ENCODE measurements at places on chromosomes 2 and 18.
A peak's percentile ranks its signal among the peaks of the same experiment; 100 is the strongest.

- DNase-seq: no peak
Measured at GRCh38 chr18:43389163-43389562, 111.9 kb upstream of the SYT4 start.

- no peak for DNase-seq
Measured at GRCh38 chr2:41791523-41791922, 256.3 kb upstream of the PKDCC start.

DNA sequence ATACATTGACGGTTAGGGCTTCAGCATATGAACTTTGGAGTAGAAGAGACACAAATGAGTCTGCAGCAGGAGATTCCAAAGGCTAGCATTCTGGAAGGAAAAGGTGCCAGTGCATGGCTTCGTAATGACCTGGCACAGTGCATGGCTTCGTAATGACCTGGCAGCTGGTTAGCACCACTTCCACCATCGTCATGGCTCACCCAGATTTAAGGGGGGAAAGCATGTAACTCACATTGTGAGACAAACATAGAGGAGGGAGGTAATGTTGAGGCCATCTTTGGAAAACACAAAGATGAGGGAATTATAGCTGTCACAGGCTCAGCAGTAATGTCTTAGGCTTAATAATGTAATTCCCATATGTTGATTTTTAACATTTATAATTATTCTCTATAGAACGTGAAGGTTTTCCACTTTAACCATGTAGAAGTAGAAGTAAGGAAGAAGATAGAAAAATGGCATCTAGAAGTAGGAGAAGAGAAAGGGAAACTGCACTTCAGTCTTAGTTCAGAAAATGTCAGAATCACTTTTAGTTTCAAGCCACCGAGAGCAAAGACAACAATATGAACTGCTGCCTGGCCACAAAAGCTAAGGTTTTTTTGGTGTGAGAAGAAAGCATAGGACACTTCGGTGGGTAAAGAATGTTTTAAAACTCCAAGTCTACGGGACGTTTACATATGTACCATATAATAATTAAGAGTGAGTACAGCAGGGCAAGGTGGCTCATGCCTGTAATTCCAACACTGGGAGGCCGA is 6.8 kb upstream of the STK25 start:
- no peak for DNase-seq

- DNase-seq: no peak
Measured at GRCh38 chr18:29855637-29856036, 1186.9 kb downstream of the DSC3 start.

DNA sequence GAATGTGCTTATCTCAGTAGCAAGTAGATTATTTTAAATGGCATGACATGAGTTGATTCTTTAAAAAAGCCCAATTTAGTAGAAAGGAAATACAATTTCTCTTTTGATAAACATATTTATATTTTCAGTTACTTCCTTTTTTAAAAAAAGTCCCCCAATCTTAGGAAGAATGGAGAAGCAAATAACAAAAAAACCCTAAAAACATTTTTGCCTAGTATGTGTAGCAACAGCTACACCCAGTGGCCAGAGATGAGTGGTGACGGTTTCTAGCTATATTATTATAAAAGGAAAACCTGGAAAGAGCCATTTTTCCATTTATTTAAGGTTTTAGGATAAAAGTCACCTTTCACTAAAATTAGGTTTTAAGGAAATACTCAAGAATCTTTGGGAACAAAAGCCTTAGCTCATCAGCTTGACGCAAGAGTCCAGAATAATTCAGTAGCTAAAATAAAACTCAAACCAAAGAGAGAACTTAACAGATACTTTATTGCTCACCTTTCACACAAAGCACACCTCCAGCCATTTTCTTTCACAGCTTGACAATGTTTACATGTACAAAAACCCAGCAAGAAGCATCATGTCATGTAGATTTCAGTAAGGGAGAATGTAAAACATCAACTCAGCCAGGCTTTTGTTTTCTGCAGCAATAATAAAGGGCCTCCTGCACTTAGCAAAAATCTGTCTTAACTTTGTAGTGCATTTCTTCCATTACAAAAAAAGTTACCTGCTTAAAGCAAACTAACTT is 15.7 kb downstream of the FAM98A start:
- peak; percentile 25 for DNase-seq

- no peak for DNase-seq
Measured at GRCh38 chr2:241612156-241613016, 24.6 kb downstream of the THAP4 start.

DNA sequence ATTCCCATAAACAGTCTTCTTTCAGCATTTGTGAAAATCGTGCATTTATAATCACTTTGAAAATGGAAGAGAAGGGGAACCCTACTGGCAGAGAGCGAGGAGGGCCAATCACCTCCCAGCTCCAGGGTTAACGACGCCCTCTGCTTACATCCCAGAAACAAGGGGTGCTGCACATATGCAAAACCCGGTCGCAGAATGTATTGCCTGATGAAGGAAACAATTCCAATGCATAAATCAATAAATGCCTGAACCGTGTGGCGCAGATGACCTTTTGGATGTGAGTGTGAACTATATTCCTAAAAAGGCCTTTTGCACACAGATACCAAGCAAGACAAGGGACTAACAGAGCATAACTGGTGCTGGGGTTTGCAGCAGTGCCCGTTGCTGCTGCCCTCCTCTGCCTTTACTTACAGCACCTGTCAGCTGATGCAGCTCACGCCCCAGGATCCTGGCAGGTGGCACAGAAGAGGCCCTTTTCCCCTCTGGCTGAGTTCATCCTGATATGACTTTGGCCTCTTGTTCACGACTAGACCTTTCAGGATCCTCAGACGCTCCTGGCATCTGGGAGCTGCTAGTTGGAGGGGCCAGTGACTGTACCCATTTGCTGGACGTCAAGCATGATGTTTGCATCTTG is 67.8 kb downstream of the MYT1L start:
- no peak for DNase-seq

DNA sequence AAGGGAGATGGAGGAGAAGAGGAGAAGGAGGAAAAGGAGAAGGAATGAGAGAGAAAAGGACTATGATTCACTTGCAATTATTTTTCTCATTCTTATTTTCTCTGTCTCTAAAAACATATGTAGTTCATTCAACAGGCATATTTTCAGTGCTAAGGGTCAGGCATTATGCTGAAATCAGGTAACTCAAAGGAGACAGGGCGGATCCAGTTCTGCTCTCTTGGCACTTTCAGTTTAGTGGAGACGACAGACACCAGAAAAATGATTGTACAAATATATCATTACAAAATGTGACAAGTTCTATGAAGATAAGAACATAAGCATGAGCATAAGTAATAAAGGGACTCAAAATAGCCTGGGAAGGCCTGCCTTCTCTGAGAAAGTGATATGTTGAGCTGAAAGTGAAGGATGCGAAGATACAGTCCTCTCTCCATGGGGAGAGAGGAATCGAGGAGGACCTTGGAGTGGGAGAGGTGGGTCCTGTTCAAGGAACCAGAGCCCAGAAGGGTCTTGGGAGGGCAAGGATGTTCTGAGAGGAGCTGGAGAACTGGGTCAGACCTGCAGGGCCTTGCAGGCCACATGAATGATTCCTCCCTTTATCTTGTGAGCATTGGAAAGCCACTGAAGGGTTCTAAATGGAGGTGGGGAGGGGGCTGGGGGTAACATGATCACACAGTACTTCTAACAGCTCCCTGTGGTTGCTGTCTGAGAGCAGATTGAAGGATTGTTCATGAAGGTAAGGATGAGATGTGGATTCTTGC is 58.6 kb upstream of the TMEM17 start:
- no peak for DNase-seq

DNA sequence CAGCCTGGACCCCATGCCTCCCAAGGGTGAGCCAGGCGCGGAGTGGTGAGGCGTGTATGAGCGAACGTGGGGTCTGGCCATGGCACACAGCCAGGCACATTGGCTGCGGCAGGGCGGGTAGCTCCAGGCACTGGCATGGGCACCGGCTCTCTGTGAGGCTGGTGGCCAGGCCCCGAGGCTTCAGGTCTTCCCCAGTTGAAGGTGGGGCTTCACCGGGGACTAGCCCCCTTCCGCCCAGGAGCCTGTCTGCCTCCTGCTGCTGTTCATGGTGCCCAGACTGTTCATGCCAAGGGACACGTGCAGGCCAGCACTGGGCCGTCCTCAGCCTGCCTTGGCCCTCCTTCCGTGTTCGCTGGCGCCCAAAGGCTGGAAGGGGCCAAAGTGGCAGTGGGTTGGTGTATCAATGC is 26.8 kb downstream of the DDX1 start:
- DNase-seq: no peak

GRCh38 chr18:44290366-44290977 is 390.2 kb upstream of the SETBP1 start:
- no peak for DNase-seq

GRCh38 chr2:241224018-241224850 is 35.8 kb downstream of the ANO7 start:
- peak; percentile 82 for DNase-seq

DNA sequence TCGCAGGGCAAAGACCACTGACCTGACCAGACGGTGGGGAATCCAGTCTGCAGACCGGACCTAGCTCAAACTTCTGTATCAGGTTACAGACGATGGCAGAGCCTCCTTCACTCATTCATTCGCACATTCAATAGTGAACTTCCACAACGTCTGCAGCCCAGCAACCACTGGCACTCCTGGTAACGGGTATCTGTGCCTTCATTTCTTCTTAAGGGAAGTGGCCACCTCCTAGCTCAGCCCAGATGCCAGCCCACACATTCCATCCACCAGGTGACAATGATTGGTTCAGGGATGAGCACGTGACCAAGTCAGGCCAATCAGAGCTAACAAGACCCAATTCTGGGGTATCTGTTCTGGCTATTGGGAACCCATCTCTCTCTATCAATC is 15.9 kb upstream of the ARMC9 start:
- no peak for DNase-seq

GRCh38 chr2:42863320-42863719 is 70.9 kb upstream of the HAAO start:
- DNase-seq: no peak

DNA sequence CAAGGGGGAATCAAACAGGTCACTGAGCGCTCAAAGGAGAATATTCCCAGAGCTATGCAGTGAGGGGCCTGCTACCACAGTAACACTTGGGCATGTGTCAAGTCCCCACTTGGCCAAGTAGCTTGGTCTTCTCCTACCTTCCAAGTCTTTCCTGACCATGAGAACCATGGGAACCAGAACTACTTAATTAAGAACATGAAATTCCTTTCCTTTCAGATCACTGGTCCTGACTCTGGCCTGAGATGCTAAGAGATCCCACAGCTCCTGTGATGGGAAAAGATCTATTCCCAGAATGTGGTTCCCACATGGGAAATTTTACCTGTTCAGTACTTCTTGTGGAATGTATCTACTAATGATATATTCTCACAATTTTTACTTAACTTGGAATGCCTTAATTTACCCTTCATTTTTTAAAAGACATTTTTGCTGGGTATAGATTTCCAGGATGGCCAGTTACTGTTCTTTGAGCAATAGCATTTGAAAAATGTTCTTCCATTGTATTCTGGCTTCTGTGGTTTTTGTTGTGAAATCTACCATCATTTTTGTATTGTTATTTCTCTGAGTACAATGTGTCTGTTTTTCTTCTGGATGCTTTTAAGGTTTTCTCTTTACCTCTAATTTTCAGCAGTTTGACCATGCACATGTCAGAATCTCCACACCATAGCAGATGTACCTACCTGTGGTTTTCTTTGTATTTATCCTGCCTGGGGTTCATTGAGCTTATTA is 37.9 kb downstream of the KCNIP3 start:
- DNase-seq: no peak

GRCh38 chr2:35082072-35082471 is 1273.5 kb upstream of the CRIM1 start:
- no peak for DNase-seq

DNA sequence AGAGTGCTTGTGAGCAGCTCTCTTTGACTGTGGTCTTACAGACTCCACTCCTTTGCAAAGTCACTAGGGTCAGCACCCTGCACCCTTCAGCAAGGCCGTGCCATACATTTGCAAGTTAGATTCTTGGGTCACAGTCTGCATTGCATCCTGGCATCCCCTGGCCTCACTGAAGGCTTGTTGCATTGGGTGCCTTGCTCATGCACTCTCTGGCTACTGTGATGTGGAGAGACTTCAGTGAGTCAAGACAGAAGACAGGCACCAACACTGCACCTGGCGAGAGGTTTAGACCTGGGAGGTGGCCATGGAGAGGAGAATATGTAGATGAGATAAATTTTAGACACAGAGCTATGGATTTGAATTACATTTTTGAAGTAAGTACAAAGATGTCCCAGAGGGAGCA is 146.4 kb upstream of the COPS8 start:
- no peak for DNase-seq

DNA sequence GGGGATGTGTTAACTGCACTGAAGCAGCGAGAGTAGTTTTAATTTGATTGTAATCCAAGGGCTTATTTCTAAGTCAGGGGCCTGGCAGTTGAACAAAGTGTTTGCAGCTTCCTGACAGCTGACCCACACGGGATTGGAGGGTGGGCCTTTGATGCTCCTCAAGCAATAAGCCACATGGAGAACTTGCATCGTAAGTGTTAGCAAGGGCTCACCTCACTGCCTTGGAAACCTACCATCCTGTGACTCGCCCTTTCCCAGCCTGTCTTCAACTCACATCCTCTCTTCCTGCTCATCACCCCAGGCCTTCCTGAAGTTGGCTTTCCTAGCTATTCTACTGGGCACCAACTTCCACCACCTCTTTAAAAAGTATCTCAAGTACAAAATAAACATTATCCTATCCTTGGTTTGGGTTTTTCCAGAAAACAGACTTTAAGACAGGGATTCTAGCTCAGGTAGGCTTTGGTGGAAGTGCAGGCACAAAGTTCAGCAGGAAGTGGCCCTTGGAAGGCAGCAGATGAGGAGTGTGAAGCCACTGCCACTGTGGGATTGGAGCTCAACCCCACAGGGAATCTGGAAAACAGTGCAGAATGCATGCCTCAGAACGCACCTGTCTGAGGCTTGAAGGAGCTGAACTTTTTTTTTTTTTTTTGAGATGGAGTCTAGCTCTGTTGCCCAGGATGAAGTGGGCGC is 31.6 kb downstream of the B3GNT2 start:
- DNase-seq: no peak

DNA sequence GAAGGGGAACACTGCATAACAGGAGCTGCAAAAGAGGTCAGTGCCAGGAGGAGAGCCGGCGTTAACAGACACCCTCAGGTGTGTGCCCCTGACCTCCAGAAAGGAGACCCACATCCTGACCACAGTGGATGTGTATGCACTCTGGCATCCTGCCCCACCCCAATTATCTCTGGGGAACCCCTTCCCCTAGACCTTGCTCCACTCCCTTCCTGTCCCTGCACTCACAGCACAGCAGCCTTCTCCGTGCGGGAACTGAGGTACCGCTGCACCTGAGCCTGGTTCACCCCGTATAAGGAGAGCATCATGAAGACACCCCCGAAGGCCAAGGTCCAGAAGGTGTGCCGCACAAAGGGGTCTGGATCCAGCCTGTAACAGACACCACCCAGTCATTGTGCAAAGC is 7.3 kb upstream of the ATRAID start:
- no peak for DNase-seq

DNA sequence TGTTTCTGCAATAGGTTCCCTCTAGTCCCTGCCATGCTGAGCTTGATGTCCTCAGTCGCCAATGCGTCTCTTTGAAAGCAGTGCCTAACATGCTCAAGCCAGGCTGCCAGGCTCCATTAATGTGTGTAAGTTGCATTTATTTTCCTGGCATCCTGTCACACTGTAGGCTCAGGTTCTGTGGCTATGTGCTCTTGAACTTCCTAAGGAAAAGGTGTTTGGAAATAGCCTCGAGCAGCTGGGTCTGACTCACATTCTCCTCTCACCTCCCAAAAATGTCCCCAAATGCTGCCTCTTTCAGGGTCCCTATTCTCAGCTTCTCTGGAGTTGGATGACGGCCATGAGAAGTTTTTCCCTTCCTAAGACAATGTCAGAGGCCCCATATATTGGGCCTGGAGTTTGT is 58.0 kb upstream of the SLC14A2 start:
- no peak for DNase-seq

- no peak for DNase-seq
Measured at GRCh38 chr18:11398625-11399024, 210.8 kb upstream of the SLC35G4 start.
